ENCODE measurements at places on chromosomes 13 and 19.

- peak; percentile 28 for DNase-seq
Measured at GRCh38 chr13:102724923-102725322, 30.1 kb upstream of the METTL21C start.

DNA sequence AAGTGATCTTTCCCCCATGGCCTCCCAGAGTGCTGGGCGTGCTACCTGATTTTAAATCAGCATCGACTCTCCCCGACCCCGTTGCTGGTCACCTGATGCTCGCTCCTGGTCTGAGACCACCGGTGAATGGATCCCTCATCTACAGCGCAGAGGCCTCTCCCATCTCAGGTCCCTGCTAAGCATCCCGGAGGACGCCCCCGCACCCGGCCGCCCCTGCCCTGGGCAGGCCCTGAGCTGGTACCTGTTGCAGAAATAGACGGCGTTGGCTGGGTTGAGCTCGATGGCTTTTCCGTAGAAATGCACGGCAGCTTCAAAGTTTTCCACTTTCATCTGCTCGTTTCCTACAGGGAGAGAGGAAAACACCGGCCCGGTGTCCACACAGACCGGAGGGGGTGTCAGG is 18.1 kb downstream of the SGTA start:
- no peak for DNase-seq

GRCh38 chr13:112481458-112481857 is 105.3 kb downstream of the SPACA7 start:
- no peak for DNase-seq

GRCh38 chr13:83563499-83563898 is 318.8 kb downstream of the SLITRK1 start:
- no peak for DNase-seq

- DNase-seq: no peak
Measured at GRCh38 chr19:35476149-35476548, 14.1 kb downstream of the KRTDAP start.

DNA sequence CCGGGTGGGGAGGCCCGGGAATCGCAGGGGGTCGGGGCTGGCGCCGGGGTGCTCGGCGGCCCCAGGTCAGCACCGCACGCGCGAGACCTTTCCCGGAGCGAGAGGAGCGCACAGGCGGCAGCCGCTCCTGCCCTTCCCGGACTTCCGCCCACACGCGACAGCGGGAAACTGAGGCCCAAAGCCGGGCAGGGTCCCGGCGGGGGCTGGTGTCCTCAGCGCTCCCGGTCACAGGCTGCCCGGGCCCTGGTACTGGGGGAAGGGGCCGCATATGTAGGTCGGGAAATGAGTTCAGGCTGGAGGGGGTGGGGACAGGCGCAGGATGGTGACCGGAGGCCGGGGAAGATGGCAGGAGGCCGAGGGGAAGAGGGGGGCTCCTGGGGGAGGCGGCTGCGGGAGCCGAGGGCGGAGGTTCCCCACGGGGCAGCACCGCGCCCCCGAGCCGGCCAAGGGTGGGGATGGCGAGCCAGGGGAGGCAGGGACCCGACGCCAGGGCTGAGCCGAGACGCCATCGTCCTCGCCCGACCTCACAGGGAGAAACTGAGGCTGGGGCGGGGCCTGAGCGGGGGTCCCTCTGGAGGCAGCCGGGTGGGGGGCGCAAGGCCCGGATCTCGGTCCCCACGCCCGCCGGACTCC is 662 bp downstream of the CBARP start:
- no peak for DNase-seq

GRCh38 chr13:29471551-29471950 is 123.9 kb downstream of the SLC7A1 start:
- DNase-seq: peak; percentile 9

GRCh38 chr13:44664308-44664707 is 88.2 kb upstream of the TSC22D1 start:
- DNase-seq: no peak

GRCh38 chr13:88752041-88752440 is 1080.9 kb downstream of the SLITRK5 start:
- DNase-seq: no peak

GRCh38 chr19:40348961-40349507 is 539 bp downstream of the PLD3 start:
- peak; percentile 24 for DNase-seq

- no peak for DNase-seq
Measured at GRCh38 chr19:43638214-43638994, 1.2 kb downstream of the CADM4 start.

DNA sequence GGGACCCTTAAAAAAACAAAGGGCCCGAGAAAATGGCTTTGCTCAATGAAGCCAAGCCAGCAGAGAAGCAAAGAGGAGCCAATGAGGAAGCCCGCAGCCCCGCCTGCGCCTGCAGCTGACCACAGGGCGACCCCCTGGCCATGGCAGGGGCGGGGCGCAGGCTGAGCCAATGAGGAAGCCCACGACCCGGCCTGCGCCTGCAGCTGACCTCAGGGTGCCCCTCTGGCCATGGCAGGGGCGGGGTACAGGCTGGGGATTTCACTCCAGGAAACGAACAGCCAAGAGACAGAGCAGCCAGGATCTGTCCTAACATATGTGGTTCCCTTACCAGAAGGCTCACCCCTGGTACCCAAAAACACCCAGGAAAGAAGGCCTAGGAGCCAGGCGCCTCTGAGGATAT is 101.4 kb downstream of the STK24 start:
- DNase-seq: no peak

GRCh38 chr19:57720878-57721277 is 6.5 kb downstream of the ZNF671 start:
- no peak for DNase-seq

DNA sequence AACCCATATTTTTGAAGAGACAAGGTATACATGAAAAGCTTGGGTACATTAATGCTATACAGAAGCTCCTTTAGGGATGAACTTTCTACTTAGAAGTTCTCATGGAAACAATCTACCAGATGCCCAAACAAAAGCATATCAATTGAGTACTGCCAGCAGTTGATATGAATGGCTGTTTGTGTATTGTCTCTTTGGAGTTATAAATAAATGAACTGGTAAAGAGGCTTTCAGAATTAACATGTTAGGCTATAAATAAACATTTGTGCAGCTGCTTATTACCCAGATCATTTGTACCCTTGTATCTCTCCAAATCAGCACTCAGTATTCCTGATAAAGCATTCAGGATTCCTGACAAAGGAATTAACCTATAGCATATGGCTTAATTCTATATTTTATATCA is 418.9 kb downstream of the FGF14 start:
- no peak for DNase-seq

- no peak for DNase-seq
Measured at GRCh38 chr19:38267761-38268483, 3.5 kb downstream of the SPINT2 start.

DNA sequence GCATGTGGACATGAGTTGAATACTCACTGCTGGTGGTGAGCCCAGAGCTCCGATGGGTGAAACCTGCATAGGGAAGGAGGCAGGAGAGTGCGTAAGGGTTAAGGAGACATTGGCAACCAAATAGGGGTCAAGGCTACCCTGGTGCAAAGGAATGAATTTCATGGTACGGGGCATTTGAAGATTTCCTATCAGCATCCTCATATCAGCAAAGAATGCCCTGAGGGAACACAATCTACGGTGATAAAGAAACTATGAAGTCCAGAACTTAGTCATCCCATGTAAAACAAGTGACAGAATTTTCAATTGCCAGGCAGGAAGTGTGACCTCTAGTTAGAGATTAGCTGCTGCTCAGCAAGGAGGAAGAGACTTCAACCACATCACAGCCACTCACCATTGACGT is 64.9 kb downstream of the MBD3L1 start:
- DNase-seq: no peak

GRCh38 chr19:2627319-2627829 is 75.1 kb downstream of the GNG7 start:
- DNase-seq: no peak

DNA sequence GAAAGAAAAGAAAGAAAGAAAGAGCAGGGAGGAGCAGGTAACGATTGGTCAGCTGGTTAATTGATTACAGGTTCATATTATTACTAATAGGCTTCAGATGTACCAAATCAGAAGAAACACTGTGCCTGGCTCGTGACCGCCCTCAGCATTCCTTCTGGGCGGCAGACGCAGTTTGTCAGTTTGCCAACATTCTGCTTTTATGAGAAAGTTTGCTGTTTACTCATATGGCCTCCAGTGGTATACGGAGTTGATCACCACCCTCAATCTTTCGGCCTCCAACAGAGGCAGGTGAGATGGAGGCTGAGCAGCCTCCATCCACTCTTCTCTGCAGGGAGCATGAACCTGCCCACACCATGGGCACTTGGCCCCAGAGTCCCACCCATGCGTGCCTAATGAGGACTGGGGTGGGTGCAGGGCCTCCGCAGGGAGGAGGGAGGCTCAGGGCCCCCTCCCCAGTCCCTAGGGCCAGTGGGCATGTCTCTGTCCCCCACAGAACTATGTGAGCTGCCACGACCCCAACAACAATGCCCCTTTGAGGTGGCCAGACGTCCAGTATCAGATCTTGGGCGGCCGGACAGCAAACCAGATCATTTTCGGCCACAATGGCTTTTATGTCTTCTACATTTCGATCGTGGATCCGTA is 8.8 kb downstream of the PRR22 start:
- no peak for DNase-seq

DNA sequence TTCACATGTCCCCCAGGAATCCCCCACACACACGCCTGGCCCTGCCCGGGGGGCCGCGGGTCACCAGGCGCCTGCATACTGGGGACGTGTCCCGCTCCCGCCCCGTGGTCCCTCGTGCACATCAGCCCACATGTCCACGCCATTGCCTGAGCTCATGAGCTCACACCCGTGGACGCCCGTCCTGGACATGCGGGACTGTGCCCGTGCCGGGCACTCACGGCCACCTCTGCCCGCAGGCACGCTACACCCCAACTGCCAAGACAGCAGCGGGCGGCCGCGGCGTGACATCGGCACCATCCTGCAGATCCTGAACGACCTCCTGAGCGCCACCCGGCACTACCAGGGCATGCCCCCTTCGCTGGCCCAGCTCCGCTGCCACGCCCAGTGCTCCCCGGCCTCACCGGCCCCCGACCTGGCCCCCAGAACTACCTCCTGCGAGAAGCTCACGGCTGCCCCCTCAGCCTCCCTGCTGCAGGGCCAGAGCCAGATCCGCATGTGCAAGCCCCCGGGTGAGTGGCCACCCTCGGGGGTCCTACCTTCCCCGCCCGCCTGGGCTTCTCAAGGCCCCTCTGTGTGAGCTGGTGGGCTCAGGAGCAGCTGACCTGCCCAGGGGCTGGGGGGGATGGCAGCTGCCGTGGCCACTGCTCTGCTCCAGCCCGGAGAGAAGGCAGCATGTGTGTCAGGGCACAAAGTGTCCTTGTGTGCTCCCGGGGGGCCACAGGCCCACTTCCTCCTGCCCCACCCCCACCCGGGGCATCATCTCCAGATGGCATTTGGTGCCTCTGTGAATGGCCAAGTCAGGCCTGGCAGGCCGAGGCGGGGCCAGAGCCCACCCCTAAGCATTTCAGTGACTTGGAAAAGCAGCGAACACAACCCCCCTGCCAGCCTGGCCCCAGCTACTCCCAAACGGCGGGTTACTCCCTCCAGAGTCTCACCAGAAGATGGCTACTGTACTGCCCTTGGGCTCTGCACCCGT is 7.1 kb downstream of the MIDN start:
- no peak for DNase-seq

GRCh38 chr13:49869519-49869918 is 66.6 kb downstream of the SPRYD7 start:
- DNase-seq: peak; percentile 6

GRCh38 chr19:29255912-29256311 is 43.0 kb upstream of the UQCRFS1 start:
- no peak for DNase-seq

DNA sequence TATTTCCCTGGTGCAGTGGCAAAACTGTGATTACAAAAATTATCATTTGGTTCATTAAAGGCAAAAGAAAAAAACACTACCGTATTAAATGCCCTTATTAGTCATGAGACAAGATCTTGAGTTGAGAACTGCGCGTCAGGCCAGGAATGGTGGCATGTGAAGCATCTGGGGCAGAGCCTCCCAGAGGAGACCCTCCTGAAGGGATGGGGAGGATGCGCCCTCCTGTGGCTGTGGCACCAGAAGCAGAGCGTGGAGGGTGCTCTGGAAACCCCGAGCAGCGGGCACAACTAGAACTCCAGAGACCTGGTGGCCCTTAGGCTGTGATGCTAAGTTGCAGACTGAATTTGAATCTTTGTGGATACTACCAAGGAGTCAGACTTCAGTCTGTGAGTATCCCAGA is 11.5 kb downstream of the CUL4A start:
- no peak for DNase-seq

DNA sequence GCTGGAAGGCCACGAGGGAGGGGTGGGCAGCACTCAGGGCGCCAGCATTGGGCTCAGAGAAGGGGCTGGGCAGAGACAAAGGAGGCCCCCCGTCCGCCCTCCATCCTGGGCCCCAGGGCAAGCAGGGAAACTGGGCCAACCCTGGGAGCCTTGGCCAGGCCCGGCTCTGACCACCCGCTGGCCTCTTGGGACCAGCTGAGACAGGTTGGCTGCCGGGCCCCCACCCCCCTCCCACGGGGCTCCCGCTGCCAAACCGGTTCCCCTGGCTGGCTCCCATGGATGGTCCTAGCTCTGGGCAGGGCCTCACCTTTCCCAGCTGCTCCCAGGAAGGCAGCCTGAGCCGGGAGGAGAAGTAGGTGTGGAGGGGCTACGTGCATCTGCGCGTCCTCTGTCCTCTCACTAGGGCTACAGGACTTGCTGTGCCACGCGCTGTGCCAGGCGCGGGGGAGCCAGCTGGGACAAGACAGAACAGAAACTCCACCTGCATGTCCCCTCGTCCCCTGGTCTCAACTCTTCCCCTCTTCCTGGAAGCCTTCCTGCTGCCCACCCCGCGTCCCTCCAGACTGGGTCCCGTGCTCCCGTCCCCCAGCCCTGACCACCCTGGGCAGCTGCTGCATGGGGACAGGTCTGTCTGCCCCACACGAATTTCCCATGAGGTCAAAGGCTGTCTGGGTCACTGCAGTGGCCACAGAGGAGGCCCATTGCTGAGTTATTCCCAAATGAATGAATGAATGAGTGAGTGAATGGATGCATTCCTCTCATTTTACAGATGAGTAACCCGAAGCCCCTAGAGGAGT is 29.1 kb upstream of the NCCRP1 start:
- no peak for DNase-seq

GRCh38 chr19:16628984-16629691 is 1.1 kb upstream of the MED26 start:
- DNase-seq: no peak

DNA sequence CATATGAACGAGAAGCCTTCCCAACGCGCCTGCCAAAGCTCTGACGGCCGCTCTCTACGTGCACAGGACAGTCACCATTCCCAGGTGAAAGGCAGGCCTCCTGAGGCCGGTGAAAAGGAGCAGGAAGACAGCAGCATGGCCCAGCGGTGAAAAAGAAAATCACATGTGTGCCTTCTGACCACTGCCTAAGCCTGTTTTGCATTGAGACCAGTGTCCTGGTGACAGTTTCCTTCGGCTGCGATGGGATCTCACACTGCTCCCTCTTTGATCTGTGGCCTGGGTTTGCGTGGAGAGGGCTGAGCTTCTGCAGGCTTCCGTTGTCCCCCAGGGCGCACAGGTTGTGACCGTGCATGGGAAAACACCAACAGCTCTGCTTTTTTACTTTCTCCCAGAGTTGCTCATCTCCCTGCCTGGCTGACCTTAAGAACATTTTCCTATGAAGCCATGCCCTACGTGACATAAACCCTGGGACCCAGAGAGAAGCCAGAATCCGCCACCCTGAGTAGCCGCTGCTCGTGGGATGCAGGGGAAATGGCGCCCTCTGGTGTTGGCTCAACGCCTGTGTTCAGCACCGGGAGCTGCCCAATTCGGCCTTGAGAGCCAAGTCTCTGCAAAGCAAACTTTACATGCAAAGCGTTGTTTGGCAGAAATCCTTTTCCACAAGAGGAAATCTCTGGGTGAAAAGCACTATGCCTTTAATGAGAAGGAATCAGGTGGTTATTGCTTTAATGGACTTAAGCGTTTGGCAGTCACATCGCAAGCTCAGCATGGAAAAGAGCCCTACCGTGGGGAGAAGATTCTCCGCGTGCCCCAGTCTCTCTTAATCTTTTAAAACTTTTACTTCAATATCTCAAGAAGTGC is 112.2 kb upstream of the GPR12 start:
- peak; percentile 60 for DNase-seq
